ENCODE measurements at places on chromosomes 2 and 18.

- DNase-seq = no peak
Observed at GRCh38 chr18:65906621-65907034, 155.8 kb downstream of the CDH7 start.

- DNase-seq = no peak
Observed at GRCh38 chr2:227415538-227416424, 28.0 kb upstream of the SCYGR1 start.

GRCh38 chr2:113219889-113220641, 46.3 kb downstream of the PSD4 start:
- DNase-seq = no peak

DNA sequence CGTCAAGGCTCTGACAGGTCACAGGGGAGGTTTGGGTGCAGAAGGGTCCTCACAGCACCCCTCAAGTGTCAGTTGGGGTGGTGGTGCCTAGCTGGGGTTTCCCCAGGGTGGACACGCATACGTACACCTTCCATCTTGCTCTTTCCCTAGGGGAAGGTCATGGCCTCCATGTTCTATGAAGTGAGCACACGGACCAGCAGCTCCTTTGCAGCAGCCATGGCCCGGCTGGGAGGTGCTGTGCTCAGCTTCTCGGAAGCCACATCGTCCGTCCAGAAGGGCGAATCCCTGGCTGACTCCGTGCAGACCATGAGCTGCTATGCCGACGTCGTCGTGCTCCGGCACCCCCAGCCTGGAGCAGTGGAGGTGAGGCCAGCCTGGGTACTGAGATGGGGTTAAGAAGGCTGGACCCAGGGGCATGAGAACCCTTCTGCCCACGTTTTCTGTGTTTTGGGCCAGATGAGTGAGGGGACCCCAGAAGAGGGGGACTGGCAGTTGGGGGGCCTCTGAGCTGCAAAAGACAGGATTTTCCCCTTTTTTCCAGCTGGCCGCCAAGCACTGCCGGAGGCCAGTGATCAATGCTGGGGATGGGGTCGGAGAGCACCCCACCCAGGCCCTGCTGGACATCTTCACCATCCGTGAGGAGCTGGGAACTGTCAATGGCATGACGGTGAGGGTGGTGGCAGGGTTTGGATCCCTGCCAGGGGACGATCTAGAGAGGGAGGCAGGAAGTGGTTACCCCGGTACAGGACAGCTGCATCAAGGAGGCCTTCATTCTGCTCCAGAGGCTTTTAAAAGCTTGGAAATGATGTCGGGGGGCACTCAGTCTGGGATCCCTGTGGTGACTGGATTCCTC, 20.9 kb downstream of the SLC30A3 start:
- DNase-seq = no peak

- DNase-seq = no peak
Observed at GRCh38 chr18:58516514-58517285, 112.2 kb downstream of the ALPK2 start.

- no peak for DNase-seq
Observed at GRCh38 chr2:170454471-170455372, 260.4 kb upstream of the SP5 start.

- no peak for DNase-seq
Observed at GRCh38 chr2:10303181-10303693, 533 bp downstream of the HPCAL1 start.

- no peak for DNase-seq
Observed at GRCh38 chr18:46810481-46811000, 53.7 kb upstream of the ST8SIA5 start.

- DNase-seq = no peak
Observed at GRCh38 chr2:209525834-209526281, 102.0 kb downstream of the MAP2 start.

DNA sequence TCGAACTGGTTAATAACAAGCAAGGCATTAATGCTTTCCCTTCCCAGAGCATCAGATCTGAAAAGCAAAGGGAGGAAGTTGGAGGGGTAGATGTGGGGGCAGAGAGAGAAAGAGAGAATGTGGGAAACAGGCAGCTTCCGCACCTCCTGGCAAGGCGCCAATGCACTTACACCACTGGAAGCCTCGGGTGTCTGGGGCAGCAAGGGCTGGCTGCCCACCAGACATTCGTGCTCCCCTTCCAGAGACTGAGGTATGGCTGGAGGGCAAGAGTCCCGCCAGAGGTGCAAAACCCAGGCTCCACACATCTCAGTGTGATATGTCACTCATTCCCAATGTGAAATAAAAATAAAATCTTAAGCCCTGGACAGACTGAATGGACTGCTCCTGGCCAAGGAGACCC, 46.4 kb downstream of the TEX51 start:
- no peak for DNase-seq

- DNase-seq = no peak
Observed at GRCh38 chr2:239273280-239274234, 127.3 kb downstream of the HDAC4 start.

DNA sequence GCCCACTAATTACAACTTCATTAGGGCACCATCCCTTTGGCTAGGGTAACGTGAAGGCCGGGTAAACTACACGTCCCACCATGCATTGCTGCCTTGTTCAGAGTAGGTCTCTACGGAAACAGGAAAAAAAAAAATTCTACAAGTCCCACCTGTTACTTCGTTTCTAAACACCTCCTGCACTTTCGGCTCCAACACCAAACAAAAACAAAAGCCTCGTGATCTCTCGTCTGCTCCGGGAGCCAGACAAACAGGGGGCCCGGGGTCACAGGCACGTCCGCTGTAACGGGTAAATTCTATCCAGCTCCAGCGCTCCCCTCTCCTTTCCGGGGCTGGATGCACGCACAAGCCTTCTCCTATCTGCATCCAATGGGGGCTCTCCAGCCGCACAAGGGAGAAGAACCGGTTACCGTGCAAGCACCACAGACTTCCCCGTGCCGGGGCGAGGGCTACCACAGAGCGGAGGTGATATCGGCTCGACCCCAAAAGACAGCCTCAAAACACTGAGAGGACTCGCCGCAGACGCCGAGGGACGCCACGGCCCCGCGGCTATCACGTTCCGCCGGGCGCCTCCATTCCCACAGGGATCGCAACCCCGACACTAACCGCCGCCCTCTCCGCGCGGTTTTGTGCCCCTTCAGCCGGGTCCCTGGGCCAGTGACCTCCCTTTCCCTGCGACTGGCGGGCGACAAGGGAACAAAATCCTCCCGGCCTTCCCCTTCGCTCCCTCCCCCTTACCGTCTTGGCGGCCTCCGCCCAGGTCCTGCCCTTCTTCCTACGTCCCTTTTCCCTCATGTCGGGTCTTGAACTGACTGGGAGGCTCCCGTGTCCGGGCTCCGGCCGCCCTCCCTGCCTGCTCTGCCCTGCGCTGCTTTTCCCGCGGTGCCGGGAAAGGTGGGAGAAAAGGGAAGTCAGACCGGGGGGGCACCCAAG, 591 bp downstream of the ASXL2 start:
- peak; percentile 37 for DNase-seq

GRCh38 chr2:20670315-20671035, 3.5 kb downstream of the GDF7 start:
- no peak for DNase-seq

DNA sequence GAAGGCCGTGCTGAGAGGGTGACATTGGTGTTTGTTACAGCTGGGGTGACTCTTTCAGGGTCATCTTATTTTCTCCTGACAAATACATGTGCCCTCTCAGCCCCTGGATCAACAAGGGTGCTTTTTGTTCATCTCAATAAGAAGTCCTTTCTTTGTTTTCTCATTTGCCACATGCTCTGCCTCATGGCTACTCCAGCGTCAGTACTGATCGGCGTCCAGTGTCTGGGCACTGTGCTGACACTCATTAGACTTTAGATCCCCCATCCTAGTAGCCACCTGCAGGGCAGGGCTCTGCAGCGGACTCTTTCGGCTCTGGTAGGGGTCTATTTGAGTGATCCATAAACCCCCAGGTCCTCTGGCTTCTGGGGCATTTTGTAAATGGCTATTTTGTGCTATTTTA, 38.4 kb downstream of the NPPC start:
- DNase-seq = no peak

DNA sequence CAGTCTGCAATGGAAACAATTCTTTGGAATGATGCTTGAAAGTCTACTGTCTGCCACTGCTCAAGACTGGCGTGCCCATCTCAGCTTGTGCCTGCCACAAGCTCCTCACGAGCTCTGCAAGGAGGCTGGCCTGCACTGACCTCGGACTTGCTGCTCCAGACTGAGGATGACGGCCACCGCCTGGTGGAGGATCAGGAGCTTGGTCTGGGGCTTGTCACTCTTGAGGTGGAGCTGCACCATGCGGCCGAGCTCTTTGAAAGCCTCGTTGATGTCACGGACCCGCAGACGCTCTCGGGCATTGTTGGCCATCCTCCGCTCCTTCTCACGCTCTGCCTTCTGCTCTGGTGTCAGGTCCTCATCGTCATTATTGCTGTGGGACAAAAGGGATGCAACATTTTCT, 269.4 kb upstream of the CCDC68 start:
- no peak for DNase-seq

- DNase-seq = no peak
Observed at GRCh38 chr2:130813722-130814121, 23.0 kb upstream of the ARHGEF4 start.

DNA sequence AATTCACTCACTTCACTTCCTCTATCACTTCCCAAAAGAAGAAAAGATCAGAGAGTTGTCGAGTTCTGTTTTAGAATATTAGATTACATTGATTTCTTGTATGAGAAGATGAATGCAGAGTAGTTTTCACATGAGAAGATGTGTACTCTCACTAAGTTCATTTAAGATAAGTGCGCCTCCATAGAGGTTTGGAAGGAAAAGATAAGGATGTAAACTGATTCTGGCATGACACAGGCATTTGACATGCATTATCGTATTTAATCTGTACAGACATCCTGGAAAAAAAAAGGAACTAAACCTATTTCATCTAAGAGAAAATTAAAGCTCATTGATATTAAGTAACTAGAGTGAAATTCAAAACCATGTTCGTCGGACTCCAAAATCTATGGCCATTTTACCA, 152.2 kb upstream of the CRIM1 start:
- DNase-seq = no peak

DNA sequence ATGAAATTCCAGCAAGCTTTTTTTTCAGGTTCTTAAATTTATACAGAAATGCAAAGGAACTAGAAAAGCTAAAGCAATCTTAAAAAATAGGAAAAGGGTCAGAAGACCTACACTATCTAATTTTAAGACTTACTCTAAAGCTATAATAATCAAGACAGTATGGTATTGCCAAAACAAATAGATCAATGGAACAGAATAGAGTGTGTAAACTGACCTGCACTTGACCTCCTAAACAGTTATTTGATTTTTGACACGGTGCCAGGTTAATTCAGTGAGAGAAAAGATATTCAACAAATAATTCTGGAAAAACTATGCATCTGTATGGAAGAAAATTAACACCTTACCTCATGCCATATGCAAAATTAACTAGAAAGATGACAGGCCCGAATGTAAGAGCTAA, 73.6 kb downstream of the OLA1 start:
- DNase-seq = no peak

- DNase-seq = no peak
Observed at GRCh38 chr2:31946838-31947237, 64.0 kb downstream of the MEMO1 start.

- DNase-seq = no peak
Observed at GRCh38 chr2:109144721-109145120, 15.7 kb downstream of the SH3RF3 start.

- DNase-seq = no peak
Observed at GRCh38 chr2:53640466-53640865, 127.1 kb upstream of the CHAC2 start.

- DNase-seq = no peak
Observed at GRCh38 chr2:239540174-239540573, 139.4 kb upstream of the HDAC4 start.

DNA sequence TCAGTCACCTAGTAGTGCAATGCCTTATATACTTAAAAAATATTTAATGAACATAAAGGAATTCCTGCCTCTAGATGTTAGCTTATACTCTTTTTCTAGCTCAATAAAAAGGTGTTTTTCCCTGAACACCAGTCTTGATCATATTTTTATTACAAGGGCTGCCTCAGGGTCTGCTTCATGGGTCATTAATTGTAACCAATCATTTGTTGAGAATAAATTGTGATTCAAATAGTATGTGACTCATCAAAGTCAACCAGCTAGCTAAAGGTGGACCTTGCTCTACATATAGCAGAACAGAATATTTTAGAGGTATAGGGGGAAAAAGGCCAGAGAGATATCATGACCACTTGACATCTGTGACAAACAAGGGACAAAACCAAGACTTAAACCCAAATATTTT, 114.0 kb downstream of the PIK3C3 start:
- no peak for DNase-seq

DNA sequence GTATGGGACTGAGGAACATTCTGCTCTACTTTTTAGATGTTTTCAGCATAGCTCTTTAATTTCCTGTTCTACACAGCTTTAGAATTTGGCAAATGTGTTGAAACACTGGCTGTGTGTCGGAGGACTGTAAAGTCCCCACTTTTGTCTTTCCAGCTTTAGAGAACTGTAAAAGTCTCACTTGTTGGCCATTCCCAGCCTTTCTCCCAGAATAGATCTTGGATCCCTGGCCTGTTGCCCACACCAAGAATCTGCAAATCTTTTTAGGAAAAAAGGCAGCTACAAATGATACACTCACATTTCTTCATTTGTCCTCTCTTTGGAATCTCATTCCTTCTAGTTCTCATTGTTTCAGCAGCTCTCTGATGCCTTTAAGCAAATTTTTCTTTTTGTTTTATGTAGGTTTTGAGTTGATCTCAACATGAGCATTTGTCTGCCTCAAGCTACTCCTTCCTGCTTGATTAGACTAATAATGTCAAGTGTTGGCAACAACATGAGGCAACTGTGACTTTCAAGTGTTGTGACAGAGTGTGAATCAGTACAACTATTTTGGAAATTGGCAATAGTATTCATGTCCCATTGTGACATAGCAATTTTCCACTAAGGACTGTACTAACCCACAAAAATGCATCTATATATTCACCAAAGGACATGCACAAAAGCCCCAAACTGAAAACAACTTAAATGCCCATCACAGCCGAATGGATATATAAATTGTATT, 610.8 kb downstream of the EPHA4 start:
- no peak for DNase-seq

DNA sequence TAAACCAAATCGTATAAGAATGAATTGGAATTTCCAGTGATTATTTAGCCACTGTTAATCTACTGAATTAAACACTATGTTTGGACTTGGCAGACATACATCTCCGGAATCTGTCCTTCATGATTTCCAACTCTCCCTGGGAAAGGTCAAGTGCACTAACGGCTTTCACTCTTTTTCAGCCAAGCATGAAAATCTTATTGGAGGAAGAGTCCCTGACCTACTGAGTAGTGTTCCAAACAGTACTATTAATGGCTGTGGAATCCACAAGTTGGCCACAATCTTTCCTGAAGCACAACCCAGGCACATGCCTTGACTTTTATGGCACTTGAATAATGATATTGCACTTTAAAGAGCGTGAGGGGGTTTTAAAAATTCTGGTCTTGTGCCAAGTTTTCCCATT, 318.9 kb upstream of the RND3 start:
- DNase-seq = no peak

- no peak for DNase-seq
Observed at GRCh38 chr2:20019747-20020146, 7.3 kb upstream of the MATN3 start.

- DNase-seq = no peak
Observed at GRCh38 chr2:37683921-37684780, 12.7 kb upstream of the CDC42EP3 start.

Measured in GM12891 (cell line).